Pancreas (tissue), 10 donors: ENCODE measurements at places on chromosomes 3 and 15. TPM values are rescaled to one million over a fixed set of nuclear protein-coding genes. Genes with fewer than 3 reads are reported as not detected.

- DNase-seq = no peak
Measured at GRCh38 chr3:101155825-101156224, 162.6 kb upstream of the ABI3BP start.

- no peak for DNase-seq
Measured at GRCh38 chr15:40754574-40754882, 526 bp downstream of the RMDN3 start.

DNA sequence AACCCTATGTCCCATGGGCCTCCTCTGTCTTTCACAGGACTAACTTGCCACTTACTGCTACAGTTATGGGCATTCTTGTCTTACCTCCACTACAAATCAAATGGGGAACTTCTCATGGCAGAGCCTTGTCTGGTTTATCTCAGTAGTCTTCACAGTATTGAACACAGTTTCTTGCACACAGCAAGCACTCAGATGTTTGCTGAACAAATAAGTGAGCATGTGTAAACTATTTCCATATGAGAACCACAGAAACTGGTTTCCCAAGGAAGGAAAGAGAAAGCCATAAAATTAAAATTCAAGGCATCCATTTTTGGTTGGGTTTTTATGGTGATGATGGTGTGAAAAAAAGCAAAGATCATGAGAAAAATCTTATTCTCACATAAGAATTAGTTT, 189.2 kb downstream of the MEX3B start:
- DNase-seq = no peak

- no peak for DNase-seq
Measured at GRCh38 chr3:18808429-18808828, 339.9 kb upstream of the KCNH8 start.

DNA sequence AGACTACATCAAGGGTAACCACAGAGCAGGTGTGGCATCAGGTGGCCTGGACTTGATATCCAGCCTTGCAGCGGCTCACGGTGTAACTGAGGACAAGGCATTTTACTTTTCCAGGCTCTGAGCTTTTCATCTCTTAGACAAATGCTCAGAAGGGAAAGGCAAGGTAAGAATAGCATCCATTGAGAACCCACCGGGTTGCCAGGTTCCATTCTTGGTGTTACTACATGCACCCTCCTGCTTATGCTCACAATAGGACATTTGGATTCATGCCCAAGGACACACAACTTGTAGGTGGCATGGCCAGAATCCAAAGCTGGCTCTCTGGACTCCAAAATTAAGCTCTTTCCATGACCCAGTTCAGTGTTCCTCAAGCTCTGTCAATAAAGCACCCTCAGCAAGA, 85.5 kb downstream of the CCNL1 start:
- no peak for DNase-seq

DNA sequence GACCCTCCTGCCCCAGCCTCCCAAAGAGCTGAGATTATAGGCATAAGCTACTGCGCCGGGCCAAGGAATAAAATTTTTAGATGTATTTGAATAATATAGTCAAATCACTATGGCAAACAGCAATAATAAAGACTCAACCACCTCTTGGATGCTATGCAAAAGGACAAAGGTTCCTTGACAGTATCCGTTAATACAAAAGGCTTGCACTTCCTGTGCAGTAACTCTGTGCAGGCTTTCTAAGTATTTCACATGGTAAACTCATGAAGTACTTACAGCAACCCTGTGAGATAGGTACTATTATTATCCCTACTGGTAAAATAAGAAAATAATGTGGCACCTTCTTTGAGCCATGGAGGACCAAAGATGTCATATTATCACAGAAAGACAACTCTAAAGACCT, 86.8 kb downstream of the SHQ1 start:
- no peak for DNase-seq

- no peak for DNase-seq
Measured at GRCh38 chr15:85710340-85710842, 84.3 kb downstream of the KLHL25 start.

The GADL1 gene
- total RNA-seq = not detected

The PRICKLE2 gene
- 5.0 TPM for total RNA-seq

The LNP1 gene
- 2.4 TPM for total RNA-seq
